Activated CD4-positive, alpha-beta T cell treated with anti-CD3 and anti-CD28 coated beads, Interleukin-10, Interleukin-2, amounts not matched to agents 100 ng/mL and 50 ng/mL, durations not matched to agents 16 hours and 8 hours (primary cell): ENCODE measurements at places on chromosomes 1 and 21.
A peak's percentile ranks its signal among the peaks of the same experiment; 100 is the strongest.

DNA sequence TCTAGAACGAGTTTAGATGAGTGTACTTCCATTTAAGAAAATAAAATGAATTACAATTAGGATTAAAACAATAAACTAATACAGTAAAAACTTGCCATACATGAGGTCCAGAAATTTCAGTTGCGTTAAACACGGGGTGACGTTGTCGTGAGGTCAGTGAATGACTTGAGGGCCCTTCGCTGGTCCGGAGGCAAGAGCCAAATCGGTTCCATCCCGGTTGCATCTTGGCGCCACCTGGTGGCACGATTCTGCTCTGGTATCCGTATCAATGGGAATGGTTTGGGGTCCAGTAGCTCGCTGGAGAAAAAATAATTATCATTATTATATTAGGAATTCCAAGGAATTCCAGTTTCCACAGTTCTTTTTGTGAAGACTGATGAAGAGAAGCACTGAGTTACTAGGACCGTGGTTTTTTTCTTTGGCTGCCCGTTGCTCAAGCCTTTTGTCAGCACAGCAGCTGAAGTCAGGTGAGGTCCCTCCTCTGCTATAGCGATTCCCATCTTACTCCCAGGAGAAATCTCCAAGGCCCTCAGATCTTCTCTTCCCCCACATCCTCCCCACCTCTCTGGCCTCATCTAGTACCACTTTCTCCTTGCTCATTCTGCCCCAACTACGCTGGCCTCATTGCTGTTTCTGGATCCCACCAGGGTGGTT, 161.4 kb downstream of the SLC35F3 start:
- peak; percentile 69 for DNase-seq

GRCh38 chr1:81034291-81034690, 766.4 kb upstream of the ADGRL2 start:
- DNase-seq, result no peak

- no peak for DNase-seq
These were observed 20.4 kb upstream of the SPATA6 start for GRCh38 chr1:48492392-48492791.

DNA sequence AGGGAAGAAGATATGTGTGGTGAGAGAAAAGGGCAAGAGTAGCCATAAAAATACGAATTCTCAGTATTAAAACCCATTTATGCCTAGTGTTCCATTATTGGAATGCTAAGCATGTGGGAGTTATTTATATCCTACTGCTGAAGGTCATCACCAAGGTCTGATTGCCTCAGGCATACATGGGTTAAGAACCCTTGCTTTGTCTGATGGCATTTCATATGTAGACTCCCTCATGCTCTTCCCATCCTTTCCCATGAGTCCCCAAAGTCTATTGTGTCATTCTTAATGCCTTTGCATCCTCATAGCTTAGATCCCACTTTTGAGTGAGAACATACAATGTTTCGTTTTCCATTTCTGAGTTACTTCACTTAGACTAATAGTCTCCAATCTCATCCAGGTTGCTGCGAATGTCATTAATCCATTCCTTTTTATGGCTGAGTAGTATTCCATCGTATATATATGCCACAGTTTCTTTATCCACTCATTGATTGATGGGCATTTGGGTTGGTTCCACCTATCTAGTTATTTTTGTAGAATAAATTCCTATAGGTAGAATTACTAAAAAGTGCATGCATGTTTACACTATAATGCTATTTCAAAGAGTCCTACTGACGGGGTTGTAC, 172.5 kb downstream of the DYRK1A start:
- no peak for DNase-seq

- no peak for DNase-seq
These were observed 157.0 kb upstream of the C21orf91 start for GRCh38 chr21:17976139-17976538.

- DNase-seq, result peak; percentile 68
These were observed 55.7 kb upstream of the ETV3 start for GRCh38 chr1:157193702-157194391.

GRCh38 chr1:31848381-31848897, 32.6 kb upstream of the SPOCD1 start:
- DNase-seq, result peak; percentile 42

DNA sequence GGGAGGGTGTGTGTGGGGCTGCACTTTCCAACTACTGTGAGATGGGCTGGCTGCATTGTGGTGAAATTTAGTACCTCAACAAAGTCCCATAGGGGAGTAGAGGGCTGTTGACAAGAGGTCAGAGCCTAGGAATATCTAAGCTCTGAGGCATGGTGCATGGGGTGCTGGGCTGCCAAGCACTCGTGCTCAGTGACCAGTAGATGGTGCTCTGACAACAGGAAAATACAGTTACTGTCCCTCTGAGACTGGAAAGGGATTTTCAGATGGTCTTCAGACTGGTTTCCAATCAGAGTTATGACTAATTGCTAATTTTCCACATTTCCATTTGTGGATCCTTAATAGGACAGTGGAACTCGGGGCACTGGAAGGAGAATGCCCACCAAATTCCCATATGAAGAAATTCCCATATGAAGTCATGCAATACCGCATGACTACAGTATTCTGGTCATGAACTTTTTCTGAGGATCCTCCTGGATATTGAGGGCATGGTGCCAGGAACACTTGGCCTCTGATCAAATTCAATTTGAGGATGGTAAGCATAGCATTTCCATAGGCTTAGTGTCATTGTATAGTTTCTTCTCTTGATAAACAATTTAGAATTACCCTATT, 4.1 kb upstream of the CACNA1E start:
- peak; percentile 59 for DNase-seq

DNA sequence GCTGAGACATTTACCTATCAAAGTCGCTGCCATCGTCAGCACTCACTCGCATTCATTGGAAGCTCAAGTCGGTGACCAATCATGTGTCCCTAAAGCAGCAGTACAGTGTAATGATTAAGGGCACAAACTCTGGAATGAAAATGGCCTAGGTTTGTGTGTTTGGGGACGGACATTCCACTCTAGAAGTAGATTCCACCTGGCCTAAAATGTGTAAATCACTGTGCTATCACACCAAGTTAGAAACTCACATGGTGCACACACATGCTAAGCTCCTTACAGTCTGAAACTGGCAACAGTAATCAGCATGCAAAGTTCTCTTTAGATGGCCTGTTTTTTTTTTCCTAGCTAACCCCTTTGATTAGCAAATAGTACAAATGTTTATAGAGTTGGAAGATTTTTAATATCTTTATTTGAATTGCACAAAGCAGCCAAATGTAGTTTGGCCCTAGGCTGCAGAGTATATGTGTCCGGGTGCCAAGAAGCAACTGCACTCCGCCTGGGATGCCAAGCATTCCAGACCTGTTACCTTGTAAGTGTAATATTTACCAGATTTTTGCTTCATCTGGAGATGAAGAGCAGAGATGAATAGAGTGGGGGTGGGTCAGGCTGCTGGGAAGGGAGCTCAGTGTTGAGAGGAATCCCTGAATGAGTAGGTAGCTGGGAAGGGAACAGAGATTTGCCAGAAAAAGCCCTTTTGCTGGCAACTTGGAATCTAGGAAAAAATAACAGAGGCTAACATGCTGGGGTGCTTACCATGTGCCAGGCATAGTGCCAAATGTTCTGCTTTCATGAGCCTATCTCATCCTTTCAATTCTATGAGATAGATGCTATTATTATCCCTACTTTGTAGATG, 35.2 kb downstream of the TGFB2 start:
- DNase-seq, result no peak

DNA sequence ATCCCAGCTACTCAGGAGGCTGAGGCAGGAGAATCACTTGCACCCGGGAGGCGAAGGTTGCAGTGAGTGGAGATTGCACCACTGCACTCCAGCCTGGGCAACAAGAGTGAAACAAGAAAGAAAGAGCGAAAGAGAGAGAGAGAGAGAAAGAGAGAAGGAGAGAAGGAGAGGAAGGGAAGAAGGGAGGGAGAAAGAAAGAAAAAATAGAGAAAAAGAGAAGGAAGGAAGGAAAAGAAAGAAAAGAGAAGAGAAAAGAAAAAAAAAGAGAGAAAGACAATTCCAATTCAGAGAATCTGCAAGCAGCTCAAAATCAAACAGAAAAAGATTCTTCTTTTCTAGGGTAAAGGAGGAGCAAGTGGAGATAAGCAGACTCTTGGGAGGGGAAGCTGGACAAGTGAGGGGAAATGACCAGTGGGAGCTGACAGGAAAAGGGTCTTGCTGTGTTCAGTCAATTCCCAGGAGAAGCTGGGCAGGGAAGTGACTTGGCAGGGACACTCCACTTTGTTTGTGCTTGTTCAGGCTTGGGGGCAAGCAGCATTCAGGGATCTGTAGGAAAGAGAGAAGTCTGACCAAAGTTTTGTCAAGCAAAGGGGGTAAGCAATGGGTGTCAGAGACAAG, 3.6 kb upstream of the CAPN2 start:
- no peak for DNase-seq

- no peak for DNase-seq
These were observed 42.8 kb downstream of the POFUT2 start for GRCh38 chr21:45244799-45245340.

GRCh38 chr1:18652791-18653190, 22.1 kb downstream of the PAX7 start:
- no peak for DNase-seq

DNA sequence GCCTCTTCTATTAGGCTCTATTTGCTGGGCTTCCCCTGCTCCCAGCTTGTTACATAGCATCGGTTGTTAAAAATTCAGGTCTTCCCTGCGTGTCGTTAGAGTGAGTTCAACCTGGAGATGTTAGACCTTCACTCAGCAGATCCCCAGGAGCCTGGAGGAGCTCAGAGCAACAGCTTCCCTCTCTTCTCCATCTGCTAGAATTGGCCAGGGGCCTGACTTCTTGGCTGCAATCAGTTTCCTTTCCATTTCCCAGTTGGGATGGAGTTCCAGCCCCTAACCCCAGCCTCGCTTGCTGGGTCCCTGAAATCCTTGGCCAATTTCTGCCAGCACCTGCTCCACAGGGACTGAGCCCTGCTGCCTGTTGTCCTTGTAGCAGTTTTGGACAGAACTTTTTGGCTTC, 55.9 kb downstream of the MT1HL1 start:
- no peak for DNase-seq

DNA sequence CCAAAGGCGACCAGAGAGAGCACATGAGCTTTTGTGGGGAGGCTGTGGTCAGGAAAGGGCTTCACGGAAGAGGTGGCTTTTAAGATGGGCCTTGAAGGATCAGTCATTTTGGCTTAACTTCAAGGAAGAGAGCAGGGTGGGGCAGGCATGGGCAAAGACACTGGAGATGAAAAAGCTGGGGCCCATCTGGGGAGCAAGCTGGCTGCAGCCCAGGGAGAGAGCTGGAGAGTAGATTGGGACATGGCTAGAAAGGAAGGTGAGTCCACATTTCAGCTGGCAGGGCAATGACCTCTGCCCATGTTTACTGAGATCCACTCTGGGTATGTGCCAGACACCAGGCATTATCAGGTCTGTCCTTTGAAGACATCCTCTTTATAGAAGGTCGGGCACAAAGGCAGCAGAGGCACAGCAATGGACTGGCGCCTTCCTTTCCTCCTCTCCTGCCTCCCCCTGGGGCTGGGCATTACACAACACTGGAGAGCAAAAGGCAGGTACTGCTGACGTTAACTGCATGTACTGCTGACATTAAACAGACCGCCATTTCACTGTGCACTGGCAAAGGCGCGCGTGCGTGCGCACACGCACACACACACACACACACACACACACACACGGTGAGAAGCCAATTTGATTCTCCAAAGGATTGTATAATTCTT, 2.2 kb upstream of the UBXN10 start:
- no peak for DNase-seq

DNA sequence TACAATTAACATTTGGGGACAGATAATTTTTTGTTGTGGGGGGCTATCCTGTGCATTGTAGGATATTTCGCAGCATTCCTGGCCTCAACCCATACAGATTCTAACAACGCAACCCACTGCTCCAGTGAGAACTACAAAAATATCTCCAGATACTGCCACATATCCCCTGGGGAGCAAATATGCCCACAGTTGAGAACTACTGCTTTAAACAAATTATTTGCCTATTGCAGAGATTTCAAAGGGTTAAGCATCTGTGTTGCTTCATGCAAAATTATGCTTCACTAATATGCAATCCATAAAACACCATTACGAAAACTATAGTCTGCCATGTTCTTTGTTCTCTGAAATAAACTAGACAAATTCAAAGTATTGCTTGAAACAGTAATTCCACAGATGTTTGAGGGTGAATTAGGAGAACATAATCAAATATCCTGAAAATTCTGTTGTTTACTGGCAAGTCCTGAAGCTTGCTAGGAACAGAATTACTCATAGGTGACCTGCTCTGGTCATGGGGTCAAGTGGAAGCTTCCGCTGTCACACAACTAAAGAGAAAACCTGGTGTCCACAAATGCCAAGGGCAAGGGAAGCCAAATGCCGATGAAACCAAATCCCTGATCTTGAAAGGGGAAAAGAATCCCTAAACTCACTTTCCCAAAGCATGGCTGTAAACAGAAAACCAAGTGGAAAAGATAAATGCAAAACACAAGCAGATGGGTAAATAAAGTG, 149.4 kb downstream of the RERE start:
- no peak for DNase-seq

DNA sequence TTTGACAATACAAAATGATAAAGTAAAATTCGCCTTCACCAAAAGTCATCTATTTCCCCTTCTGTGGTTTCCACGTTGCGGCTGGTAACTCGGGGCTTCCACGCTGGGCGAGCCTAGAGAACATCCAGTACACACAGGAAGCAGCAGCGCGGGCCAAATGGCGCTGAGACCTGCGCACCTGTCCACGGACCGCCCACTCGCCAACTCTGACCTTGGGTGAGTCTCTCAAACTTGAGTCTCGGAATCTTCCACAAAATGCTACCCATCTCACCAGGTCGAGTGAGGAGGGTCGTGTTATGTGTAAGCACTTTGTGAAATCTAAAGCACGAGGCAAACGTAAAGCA, 820 bp upstream of the TTF2 start:
- DNase-seq, result peak; percentile 86

GRCh38 chr1:198156745-198157240, at the start of gene NEK7:
TSS of gene NEK7 (plus strand) at chr1:198156998. CDS start at chr1:198232581, 75,583 bp downstream.
- DNase-seq, result peak; percentile 78

GRCh38 chr1:226700861-226701260, 38.2 kb downstream of the ITPKB start:
- DNase-seq, result no peak

DNA sequence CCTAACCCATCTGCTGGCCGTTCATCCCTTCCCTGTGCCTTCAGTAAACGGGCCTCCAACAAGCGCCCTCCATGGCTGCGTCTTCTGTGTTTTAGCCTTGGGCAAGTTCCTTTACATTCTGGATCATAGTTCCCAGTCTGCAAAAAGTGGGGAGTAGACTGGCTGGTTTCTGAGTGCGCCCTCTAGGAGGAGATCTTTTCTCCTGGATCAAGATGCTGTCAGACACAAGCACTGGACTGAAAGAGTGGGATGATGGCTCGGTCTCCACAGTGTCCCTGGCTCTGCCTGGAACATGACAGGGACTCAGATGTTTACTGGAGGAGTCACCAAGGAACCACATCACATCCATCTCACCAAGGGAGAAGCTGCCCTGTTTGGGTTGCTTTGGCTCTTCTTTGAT, 88.8 kb downstream of the PRDM2 start:
- no peak for DNase-seq

DNA sequence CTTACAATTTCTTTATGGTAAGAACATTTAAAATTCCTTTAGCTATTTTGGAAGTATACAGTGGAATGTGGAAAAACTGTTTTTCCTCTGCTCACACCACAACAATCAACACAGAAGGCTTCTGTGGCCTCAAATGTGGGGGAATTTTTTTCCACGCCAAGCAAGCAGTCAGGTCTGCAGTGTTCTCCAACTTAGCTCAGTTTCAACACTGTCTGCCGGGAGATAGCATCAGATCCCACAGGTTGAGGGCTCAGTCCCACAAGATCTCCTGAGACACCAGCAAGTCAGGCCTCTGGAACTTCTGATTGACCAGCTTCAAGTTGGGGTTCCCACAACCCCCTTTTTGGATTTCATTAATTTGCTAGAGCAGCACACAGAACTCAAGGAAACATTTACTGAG, 50.3 kb downstream of the PTBP2 start:
- DNase-seq, result no peak

- no peak for DNase-seq
These were observed 30.8 kb downstream of the PTAFR start for GRCh38 chr1:28145728-28146127.
